ENCODE measurements at places on chromosomes 7 and 10.

GRCh38 chr10:47360419-47361040 is 12.4 kb downstream of the RBP3 start:
- no peak for DNase-seq

DNA sequence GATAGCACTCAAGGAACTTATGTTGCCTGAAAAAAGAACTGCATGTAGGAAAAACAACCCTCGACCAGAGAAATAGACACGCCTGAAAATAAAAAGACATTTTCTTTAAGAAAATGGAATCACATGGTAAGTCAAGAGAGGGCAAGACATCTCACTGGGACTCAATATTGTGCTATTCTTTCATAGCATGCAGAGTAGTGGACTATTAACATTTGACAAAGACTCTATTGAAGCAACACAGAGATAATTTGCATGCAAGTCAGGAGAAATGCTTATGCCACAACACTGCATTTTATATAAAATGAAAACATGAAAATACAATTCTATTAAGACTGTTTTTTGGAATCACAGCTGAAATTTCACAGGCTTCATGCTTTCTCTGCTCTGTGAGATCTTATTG is 77.9 kb upstream of the RHOBTB1 start:
- no peak for DNase-seq

DNA sequence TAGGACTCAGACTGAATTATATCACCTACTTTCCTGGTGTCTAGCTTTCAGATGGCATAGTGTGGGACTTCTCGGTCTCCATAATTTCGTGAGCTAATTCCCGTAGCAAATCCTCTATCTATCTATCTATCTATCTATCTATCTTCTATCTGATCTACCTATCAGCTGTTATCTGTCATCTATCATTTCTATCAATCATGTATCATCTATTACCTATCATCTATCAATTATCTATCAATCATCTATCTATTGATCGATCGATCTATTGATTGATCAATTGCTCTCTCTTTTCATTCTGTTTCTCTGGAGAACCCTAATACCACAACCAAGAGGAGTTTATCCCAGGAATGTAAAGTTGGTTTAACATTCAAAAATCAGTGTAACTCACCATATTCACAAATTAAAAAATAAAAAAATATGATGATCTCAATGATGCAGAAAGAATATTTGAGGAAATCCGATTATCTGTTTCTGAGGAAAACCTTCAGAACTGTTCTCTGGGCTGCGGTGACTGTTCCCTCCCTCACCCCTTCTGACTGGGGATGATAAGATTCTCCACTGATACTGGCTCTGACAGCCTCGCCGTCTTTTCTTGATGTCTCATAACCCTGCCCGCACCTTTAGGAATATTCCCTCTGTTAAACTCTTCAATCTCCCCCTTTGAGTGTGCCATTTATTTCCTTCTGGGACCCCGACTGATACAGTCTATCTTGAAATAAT is 147.7 kb downstream of the ACTR3B start:
- no peak for DNase-seq

DNA sequence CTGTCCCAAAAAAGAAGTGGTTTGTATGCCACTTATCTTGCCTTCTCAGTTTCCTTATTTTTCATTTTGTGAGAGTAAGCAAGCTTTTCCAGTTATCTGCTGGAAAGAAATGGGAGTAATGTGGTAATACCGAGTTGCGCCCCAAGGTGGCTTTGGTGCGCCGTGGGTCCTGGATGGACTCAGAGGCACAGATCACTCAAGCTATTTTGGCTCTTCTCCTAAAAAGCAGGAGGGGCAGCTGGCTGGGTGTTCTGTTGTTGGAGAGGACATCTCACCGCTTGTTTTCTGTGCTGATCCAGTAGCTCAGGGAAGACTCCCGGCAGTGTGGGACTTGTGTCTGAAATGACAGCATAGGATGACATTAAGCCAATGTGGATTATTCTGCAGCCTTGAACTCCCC is 16.4 kb downstream of the PRKRIP1 start:
- DNase-seq, result no peak

- no peak for DNase-seq
These were observed 99.4 kb upstream of the EFCAB10 start for GRCh38 chr7:105680505-105681187.

DNA sequence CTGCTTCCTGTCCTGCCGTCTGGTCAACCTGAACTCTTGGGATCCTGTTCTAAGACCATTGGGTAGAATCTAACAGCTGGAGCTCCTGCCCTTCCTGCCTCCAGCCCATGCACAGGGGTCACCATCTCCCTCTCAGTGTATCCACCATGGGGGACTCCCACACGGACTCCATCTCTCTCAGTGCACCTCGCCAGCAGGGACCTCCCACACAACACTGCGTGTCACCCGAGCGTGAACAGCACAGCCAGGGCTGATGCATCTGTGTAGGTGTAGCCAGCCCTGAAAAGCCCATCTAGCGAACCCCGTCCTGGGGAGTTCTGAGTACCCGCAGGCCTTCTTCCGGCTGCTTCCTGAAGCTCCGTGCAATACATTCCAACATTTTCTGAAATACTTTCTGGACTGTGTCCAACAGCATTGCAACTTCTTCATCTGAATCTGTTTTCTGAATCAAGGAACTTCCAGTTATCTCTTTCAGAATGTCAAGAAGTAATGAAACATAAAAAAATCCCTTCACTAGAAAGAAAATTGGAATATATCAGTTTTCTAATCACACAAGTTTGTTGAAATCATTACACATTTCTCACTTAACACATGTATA is 52.5 kb downstream of the NCAPG2 start:
- DNase-seq, result no peak

GRCh38 chr10:108736111-108736510 is 1187.2 kb downstream of the XPNPEP1 start:
- no peak for DNase-seq

- DNase-seq, result peak; percentile 6
These were observed 5.1 kb upstream of the ELFN1 start for GRCh38 chr7:1664711-1665548.

DNA sequence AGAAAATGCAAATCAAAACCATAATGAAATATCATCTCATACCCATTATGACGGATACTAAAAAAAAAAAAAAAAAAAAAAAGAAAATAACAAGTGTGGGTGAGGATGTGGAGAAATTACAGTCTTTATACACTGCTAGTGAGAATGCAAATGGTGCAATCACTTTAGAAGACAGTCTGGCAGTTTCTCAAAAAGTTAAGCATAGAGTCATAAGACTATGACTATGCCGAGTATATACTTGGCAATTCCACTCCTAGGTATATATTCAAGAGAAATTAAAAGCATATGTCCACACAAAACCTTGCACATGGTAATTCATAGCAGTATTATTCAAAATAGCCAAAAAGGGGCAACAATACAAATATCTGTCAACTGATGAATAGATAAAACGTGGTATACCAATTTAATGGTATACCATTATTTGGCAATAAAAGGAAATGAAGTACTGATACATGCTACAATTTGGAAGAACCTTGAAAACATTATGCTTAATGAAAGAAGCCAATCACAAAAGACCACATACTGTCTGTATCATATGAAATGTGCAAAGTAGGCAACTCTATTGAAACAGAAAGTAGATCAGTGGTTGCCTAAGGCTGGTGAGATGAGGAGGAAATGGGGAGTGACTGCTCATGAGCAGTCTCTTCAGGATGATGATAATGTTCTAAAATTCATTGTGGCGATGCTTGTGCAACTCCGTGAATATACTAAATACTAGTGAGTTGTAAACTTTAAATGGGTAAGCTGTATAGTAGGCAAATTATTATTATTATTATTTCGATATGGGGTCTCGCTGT is 90.1 kb upstream of the NANOS1 start:
- no peak for DNase-seq

- DNase-seq, result no peak
These were observed 17.2 kb downstream of the SGPL1 start for GRCh38 chr10:70832852-70833528.

GRCh38 chr10:94092848-94093247 is 99.1 kb downstream of the PLCE1 start:
- no peak for DNase-seq

GRCh38 chr10:13613519-13613918 is 26.8 kb downstream of the PRPF18 start:
- DNase-seq, result no peak

DNA sequence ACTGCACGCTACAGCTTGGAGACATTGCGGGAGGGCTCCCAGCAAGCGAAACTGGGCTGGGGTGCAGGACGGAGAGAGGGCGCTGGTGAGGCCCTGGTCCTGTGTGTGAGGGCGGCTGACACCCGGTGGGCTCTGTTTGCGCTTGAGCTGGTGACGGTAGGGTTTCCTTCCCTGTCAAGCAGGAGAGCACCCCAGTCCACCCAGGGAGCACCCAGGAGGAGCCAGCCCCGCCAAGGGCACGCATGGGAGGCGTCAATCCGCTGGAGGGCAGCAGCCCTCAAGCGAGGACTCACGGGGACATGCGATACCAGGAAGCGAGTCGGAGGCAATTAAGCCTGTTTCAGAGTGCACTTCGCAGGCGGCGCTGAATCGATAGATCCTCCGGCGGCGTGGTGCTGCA is 109.4 kb downstream of the MAD1L1 start:
- DNase-seq, result no peak

DNA sequence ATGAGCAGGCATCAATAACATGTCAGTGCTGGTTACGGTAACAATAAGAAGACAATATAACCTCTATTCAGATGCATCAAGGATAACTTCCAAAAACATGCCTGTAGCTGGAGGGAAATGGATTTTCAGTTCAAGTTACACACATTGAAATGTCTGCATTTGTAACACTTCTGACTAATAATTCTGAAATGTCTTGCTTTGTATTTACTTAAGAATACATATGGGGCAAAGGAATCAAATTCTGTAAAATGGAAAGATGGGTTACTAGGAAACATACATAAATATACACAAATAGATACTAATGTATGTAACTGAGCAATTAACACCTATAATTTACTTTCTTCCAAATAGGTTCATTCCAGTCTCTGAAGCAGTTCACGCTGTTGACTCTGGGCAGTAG is 18.6 kb upstream of the MTPN start:
- DNase-seq, result no peak

- no peak for DNase-seq
These were observed 10.6 kb downstream of the BEND7 start for GRCh38 chr10:13518076-13518692.

GRCh38 chr7:29353810-29354209 is 159.2 kb downstream of the CHN2 start:
- no peak for DNase-seq

DNA sequence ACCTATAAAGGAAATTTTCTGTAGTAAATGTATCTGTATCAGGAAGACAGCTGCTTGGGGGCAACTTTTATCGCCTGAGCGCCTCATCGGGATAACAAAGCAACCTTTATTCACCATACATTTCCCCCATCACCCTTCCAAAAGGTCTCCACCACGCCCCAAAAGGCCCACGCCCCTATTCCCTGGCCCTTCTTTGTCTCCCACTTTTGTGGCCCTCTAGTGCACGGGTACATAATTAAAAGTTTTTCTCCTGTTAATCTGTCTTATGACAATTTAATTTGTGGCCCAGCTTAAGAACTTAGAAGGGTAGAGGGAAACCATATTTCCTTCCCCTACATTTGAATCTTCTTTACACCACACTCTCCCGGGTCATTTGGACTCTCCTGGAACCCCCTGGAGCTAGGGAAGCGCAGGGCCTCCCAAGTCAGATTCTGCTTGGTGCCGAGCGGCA is 625 bp downstream of the RP9 start:
- no peak for DNase-seq

DNA sequence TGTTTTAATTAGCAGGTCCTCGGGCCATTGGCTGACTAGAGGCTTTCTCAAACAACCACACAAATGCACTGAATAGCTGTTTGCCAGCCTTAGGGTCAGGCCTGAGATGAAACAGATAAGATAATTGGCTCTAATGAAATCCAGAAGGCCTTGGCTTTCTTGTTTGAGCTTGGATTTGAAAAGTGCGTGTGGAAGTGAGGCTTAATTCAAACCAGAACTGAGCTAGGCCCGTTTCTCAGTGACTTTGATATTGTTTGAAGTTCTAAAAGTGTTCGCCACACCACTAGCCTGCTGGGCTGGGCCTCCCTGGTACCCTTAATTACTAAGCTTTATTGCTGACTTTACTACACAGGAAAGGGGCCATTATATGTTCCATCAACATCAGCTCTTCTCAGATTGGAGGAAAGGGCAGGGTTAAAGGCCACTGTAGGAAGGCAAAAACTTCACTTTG is 270.6 kb downstream of the TWIST1 start:
- no peak for DNase-seq

- no peak for DNase-seq
These were observed 50.7 kb upstream of the HDAC9 start for GRCh38 chr7:18444826-18445225.

DNA sequence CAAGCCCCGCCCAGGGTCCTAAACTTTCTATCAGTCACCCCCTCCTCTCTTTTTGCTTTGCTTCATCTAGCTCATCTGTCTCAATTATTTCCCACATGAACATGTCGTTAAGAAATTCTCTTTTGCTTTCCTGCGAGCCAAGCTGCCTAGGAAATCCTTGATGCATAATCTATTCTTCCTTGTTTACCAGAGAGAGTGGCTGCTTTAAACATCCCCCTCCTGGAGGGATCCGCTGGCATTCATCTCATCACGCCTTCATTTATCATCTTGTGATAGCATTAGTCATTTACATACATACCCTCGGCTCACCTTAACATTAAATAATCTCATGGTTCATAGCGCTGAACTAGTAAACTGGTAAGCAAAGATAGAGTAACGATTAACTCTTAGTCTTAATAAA is 96.7 kb downstream of the ANK3 start:
- no peak for DNase-seq

- no peak for DNase-seq
These were observed 44.5 kb upstream of the ACBD5 start for GRCh38 chr10:27285093-27285492.

GRCh38 chr10:32039734-32040133 is 16.5 kb downstream of the KIF5B start:
- no peak for DNase-seq

GRCh38 chr10:92113911-92114600 is 176.8 kb downstream of the CPEB3 start:
- no peak for DNase-seq

- DNase-seq, result no peak
These were observed 81.8 kb downstream of the JMJD1C start for GRCh38 chr10:63384001-63384400.

- DNase-seq, result no peak
These were observed 201.2 kb downstream of the PTN start for GRCh38 chr7:137142376-137142775.

Measured in effector memory CD4-positive, alpha-beta T cell (primary cell).